HL-60 (cell line): ENCODE measurements at places on chromosomes 6 and 20.
A peak's percentile ranks its signal among the peaks of the same experiment; 100 is the strongest.

- DNase-seq = no peak
Measured at GRCh38 chr6:40897390-40898003, 141.5 kb downstream of the UNC5CL start.

- no peak for DNase-seq
Measured at GRCh38 chr6:35842381-35842780, 37.2 kb downstream of the LHFPL5 start.

DNA sequence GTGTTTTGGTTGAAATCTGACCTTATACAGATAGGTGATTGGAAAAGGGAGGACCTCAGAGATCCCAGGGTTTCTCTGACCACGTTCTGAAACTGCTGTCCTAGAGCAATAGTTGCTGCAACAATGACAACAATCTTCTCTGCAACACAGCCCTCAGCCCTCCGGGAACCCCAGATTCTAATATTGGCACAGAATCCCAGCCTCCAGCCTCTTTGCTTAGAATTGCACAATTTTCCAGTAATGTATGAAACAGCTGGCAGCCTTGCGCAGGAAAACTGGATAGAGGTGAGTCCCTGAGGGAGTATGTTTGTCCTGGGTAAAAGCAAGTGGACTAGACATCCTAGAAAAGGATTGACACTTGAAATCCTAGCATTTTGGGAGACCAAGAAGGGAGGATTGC lies 30.4 kb upstream of the PNRC1 start:
- DNase-seq = peak; percentile 78

DNA sequence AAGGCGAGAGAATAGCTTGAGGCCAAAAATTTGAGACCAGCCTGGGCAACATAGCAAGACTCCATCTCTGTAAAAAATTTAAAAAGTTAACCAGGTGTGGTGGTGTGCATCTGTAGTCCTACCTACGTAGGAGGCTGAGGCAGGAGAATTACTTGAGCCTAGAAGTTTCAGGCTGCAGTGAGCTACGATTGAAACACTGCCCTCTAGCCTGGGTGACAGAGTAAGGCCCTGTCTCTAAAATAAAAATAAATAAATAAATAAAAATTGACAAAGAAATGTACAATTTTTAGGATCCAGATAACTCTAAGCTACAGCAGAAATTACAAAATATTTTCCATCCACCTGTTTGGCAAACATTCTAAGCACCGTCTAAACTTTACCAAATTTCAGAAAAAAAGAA lies 941.0 kb upstream of the ADGRB3 start:
- DNase-seq = no peak

DNA sequence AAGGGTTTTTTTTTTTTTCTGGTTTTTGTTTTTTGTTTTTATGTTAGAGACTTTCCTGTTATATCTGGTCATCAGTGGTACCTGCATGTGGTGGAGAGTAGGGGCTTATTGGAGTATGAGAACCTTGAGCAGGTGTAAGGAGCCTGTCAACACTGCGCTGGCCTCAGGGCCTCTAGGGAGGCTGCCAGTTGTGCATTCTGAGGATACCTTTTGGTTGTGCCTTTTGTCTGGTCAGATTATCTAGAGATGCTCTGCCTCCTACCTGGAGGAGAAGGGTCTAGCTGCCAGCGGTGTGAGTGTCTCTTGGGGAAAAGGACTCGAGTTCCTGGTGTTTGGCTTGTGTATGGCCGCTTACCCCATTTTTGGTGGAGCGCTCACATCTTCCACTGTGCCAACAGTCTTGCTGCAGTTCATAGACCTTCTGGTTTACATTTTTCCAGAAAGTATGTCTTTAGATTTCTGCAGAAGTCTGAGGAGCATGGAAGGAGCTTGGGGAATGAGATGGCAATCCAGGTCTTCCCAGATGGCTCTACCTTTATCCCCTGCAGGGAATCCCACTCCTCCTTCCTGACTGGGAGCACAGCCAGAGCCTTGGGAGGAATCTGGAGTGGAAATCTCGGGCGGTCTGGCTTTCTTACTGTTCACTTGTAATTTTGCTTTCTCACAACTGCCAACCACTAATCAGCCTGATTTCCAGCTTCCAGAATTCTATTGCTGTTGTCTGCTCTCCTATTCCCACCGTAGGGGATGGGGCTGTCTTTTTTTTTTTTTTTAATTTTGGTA lies 49.9 kb downstream of the PTPN1 start:
- DNase-seq = no peak
